Head of caudate nucleus (tissue), 42 donors: ENCODE measurements at places on chromosomes 7 and 10.

GRCh38 chr10:78416031-78417011 is 382.7 kb downstream of the RPS24 start:
- DNase-seq, result no peak

DNA sequence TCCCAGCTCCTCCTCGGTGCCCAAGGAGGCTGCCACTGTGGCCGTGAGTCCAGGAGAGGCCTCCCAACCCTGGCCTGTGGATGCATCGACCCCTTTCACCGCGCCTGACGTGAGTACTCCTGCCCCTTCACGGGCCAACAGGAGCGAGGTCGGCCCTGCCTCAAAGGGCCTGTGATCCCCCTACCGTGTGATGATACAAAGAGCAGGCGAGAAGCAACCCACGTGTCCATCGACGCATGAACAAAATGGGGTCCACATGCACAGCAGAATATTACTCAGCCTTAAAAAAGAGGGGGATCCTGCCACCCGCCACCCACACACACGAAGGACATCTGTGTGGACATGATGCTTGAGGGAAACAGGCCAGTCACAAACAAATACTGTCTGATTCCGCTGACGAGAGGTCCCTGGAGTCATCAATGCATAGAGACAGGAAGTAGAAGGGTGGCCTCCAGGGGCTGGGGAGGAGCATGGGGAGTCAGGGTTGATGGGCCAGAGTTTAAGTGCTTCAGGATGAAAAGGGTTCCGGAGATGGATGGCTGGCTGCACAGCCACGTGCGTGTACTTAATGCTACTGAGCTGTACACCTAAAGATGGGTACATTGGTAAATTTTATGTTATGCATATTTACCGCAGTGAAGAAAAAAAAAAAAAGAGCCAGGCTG is 151.9 kb downstream of the PRKAG2 start:
- DNase-seq, result no peak

DNA sequence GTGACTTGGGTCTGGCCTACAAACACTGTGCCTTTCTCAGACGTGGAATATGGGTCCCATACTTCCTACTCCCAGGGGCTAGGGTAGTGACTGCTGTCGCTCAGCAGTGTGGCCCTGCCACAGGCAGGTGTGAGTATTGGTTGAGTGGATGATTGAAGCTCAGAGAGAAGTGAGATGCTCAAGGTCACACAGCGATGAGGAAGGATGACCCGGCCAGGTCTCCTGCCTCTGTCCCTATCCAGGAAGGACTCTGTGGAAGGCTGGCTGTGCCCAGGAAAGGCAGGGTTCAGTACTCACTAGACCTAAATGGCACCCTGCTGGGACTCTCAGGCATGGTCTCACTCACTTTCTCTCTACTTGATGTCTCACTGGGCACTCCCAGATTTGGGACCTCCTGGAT is 2.8 kb downstream of the PRF1 start:
- no peak for DNase-seq

- no peak for DNase-seq
Measured at GRCh38 chr7:131052285-131052904, 275.3 kb upstream of the MKLN1 start.

GRCh38 chr10:62113680-62114079 is 155.0 kb downstream of the RTKN2 start:
- DNase-seq, result no peak

DNA sequence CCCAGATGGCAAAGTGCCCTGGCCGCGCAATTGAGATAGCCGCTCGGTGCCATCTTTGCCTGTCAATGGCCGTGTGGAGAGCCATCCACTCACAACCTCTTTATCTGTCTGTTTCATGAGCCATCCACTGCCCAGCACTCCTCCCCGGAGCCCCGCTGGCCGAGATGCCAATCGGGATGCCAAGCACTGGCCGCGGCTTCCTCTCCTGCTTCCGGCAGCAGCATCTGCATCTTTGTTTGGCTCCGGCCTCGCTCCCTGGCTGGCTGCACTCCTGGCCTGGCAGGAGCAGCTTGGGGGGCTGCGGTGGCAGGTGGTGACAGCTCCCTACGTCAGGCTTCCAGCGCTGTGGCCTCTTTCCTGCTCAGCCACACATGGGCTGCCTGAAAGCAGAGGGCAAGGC is 231.7 kb downstream of the USP6NL start:
- DNase-seq, result peak; percentile 58

DNA sequence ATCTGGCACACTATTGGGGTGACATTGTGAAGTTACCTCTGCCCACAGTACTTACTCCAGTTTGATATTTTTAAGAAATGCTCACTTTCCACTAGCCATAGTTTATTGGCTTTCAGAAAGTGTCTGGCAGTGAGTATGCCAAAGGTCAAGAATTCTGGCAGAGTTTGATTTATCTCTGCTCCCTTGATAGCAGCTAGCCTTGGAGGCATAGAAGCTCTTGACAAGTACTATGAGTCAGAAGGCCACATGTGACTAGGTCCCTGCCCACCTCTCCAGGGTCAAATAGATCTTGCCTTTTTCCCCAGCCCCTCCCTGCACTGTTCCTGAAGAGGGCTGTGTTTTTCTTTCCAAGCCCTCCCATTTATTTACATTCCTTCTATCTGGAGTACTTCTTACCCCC is 202.2 kb downstream of the AUTS2 start:
- no peak for DNase-seq

GRCh38 chr7:98133621-98134303 is 27.1 kb downstream of the LMTK2 start:
- DNase-seq, result no peak

- DNase-seq, result peak; percentile 42
Measured at GRCh38 chr7:108454674-108455550, 1.3 kb downstream of the NRCAM start.

DNA sequence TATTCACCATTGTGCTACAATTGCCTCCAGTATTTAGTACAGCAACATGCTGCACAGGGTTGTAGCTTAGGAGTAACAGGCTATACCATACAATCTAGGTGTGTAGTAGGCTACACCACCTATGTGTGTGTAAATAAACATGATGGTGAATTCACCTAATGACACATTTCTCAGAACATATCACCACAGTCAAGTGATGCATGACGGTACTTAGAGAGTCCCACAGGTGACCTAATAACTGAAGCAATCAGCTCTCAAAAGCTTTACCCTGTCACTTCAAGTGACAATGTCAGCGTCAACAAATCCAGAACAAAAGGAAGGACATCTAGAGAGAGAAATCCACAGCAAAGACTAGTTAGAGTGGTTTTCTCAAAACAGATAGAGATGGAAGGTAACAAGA is 38.8 kb downstream of the CCNJ start:
- no peak for DNase-seq

GRCh38 chr10:131700506-131700905 is 200.3 kb upstream of the PPP2R2D start:
- peak; percentile 2 for DNase-seq

GRCh38 chr10:19964625-19965024 is 148.4 kb downstream of the PLXDC2 start:
- DNase-seq, result no peak
